ENCODE measurements at places on chromosomes 3 and 15. TPM values are rescaled to one million over a fixed set of nuclear protein-coding genes. Genes with fewer than 3 reads are reported as not detected.

Gene TBC1D21
- not detected for total RNA-seq

Gene ZNF654
- 25.4 TPM for total RNA-seq

Gene GABRG3
- total RNA-seq: not detected

Gene USP50
- not detected for total RNA-seq

Gene SIAH2
- 30.9 TPM for total RNA-seq

Gene DISP2
- total RNA-seq: 1.4 TPM

Gene LYZL4
- not detected for total RNA-seq

Gene XIRP1
- total RNA-seq: not detected

Gene DAPK2
- total RNA-seq: 0.87 TPM

Gene ITPKA
- total RNA-seq: 0.35 TPM

Gene RTP1
- total RNA-seq: not detected

Gene SAMMSON
- total RNA-seq: not detected

Gene CDC25A
- 23.5 TPM for total RNA-seq

Gene CHST2
- total RNA-seq: 1.3 TPM

Gene CEMIP
- not detected for total RNA-seq

Gene KLHDC8B
- 1.7 TPM for total RNA-seq

Gene IL12A
- not detected for total RNA-seq

Gene EPHA3
- not detected for total RNA-seq

Gene PLA1A
- not detected for total RNA-seq

Gene TGM4
- not detected for total RNA-seq

Gene ZNF80
- 0.10 TPM for total RNA-seq

Gene SNX22
- 0.60 TPM for total RNA-seq

Gene LSAMP
- not detected for total RNA-seq

Gene SKOR1
- total RNA-seq: 0.29 TPM

Gene CPLX3
- 0.19 TPM for total RNA-seq

Gene GOLGA8M
- 1.7 TPM for total RNA-seq

Gene CHMP2B
- total RNA-seq: 21.2 TPM

Gene DNAH1
- total RNA-seq: 25.2 TPM

Gene FILIP1L
- 0.44 TPM for total RNA-seq

Gene CCDC39
- total RNA-seq: not detected

Gene KIF23
- total RNA-seq: 77.8 TPM

Gene POMGNT2
- total RNA-seq: 6.7 TPM

Gene SPG21
- total RNA-seq: 65.5 TPM

Gene CSPG4
- total RNA-seq: not detected

Gene ISL2
- total RNA-seq: 0.82 TPM

All from activated CD4-positive, alpha-beta T cell treated with anti-CD3 and anti-CD28 coated beads, Interleukin-2, amount 10 ng/mL, durations not matched to agents 7 days and 5 days (primary cell).